Activated CD4-positive, alpha-beta T cell treated with anti-CD3 and anti-CD28 coated beads for 4 hours (primary cell): ENCODE measurements at places on chromosomes 16 and 17.

DNA sequence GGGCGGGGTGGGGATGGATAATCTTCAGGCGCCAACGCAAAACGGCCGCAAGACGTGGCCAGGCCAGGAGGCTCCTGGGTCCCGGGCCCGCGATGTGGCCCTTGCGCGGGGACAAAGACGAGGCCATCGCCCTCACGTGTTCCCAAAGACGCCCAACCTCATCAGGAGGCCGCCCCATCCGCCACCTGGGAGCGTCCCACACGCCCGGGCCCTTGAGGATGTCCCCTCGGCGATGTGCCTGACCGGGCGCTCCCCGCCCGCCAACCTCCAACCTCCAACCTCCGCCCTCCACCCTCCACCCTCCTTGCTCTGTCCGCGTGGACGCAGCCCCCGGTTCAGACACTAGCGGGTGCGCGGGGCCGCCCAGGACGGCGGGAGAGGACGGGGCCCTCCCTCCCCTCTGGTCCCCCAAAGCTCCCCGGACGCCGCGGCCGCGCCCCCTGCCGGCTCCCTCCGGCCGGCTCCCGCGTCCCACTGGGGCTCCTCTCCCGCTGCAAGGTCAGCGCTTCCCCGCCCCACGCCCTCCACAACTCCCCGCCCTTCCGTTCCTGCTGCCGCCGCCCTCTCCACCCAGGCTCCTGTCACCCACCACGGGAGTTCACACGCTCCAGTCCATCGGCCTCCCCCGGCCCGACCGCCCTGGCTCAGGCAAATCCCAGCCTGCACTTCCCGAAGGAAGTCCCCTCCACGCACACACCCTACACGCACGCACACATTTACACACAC, 250.8 kb upstream of the RPL38 start:
- peak; percentile 6 for DNase-seq

DNA sequence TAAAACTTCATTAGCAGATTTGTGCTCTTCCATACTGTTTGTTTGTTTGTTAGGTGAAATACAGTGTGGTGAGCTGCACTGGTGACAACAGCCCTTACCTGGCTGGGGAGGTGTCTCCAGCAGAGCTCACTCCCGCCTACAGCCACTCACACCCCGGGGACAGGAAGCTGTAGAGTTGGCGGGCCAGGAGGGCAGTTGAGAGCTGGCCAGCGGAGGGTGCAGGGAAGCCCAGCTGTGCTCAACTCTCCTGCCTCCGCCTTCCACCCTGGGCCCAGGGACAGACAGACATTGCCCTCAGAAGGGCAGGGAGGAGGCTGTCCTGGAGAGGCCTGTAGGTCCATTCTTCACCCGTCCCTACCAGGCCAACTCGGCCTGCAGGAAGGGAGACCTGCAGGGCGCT, 48.6 kb upstream of the PVALEF start:
- DNase-seq: no peak

DNA sequence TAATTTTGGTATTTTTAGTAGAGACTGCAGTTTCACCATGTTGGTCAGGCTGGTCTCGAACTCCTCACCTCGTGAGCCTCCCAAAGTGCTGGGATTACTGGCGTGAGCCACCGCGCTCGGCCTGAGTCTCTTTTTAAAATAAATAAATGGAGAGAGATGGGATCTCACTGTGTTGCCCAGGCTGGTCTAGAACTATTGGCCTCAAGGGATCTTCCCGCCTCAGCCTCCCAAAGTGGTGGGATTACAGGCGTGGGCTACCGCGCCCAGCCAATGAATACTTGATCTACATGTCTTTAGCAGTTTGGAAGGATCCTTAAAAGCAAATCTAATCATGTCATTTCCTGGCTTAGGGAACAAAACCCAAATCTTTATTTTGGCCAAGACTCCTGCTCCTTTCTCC, 1.2 kb downstream of the DHODH start:
- no peak for DNase-seq

GRCh38 chr17:27807567-27808470, 7.5 kb upstream of the NOS2 start:
- DNase-seq: peak; percentile 56
